Effector memory CD4-positive, alpha-beta T cell (primary cell): ENCODE measurements at places on chromosomes 6 and 20.

DNA sequence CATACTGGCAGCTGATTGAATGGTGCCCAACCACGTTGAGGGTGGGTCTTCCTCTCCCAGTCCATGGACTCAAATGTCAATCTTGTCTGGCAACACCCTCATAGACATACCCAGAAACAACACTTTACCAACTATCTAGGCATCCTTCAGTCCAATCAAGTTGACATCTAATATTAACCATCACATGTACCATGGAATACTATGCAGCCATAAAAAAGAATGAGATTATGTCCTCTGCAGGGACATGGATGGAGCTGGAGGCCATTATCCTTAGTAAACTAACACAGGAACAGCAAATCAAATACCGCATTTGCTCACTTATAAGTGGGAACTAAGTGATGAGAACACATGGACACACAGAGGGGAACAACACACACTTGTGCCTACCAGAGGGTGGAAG lies 206.9 kb upstream of the RNF217 start:
- DNase-seq = no peak

DNA sequence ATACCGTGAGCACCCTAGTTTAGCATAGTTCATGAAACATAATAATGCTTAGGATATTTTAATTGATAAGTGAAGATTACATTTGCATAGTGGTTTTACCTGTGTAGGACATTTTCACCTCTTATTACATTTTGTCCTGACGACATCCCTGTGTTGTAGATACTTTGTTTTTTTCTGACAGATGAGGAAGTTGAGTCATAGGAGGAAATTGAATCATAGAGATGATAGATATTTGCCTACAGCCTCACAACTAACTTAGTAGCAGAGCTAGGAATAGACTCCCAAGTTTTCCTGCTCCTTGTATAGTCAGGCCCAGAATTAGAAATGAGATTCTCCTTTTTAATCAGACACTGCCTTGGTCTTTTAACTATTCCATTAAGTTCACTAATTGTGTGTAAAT lies 100.5 kb upstream of the SUPT3H start:
- DNase-seq = no peak

DNA sequence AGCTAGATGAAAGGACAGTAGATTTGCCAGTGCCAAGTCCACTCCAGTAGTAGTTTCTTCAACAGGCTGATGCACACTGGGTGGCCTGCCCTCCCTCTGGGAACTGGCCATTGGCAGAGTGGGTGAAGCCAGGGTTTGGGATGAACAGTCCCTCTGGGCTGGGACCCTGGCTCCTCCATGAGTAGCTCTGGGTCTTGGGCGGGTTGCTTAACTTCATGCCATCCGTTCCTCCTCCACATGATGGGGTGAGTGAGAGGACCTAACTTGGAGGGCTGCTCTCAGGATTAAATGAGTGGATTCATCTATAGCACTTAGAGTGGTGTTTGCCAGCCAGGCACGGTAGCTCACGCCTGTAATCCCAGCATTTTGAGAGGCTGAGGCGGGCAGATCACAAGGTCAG lies 47.2 kb downstream of the PLAGL2 start:
- DNase-seq = no peak

GRCh38 chr20:663315-664090 lies 10.5 kb upstream of the SRXN1 start:
- no peak for DNase-seq

DNA sequence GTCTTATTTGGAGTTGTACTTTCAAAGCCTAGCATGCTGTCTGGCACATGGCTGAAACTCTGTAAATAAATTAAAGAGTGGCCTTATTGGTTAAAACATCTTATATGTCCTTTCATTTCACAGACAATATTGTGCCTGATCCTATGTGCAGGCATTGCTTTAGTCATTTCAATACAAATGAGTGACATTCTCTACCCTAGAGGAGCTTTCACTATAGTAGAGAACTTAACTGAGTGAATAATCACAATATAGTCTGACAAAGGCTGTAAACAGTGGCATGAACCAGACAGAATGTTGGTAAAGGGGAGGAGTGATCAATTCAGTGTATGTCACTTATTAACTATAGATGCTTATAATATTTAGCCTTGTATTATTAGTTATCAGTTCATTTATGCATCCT lies 481.8 kb downstream of the TFAP2B start:
- no peak for DNase-seq

DNA sequence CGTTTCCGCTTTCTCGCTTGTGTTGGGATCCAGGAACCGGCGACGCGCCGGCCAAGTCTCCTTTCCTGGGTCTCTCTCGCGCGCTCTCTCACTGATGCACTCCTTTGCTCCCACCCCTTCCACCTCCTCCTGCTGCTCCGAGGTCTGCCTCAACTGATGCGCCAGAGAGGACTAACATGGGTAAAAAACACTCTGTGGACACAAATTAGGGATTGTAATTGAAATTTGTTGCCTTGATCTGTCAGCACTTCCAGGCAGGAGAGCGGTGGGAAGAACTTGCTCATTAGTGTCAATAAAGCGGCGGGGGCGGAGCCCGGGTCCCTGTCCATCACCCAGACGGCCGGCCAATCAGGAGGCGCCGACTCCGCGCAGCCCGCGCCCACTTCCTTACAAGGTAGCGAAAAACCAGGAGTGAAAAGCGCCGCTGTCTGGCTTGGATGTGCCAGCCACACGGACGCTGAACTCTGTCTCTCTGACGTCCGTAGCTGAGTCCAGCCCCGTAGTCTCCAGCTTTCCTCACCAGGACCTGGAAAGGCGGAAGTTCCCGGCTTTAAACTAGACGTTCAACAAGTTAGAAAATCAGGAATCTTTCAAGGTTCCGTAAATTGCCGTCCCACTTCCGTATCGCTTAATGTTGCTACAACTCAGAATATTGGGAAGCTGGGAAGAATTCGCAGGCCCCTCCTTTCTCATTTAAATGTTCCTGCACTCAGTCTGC lies at the start of gene TBX18:
Gene TBX18 (minus strand): TSS at position 267 of the 718 bp plus-strand sequence. CDS start 417 bp downstream, outside the sequence.
- no peak for DNase-seq

DNA sequence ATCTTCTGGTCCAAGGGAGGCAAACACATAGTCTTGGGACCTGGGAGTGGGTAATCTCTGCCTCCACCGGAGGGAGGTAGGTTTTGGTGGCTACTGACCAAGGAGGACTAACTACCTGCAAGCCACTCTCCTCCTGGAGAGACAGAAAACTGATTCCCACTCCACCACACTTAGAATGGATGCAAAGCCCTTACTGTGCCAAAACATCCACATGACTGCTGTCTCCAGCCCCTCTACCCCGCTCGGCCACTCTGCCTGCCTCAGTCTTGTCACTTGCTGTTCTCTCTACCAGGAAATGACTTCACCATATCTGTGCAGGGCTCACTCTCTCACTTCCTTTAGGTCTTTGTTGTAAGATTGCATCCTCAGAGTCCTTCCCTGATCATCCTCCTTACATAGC lies 129.5 kb upstream of the ARG1 start:
- no peak for DNase-seq

- DNase-seq = no peak
Measured at GRCh38 chr20:59268870-59269269, 31.5 kb upstream of the EDN3 start.

DNA sequence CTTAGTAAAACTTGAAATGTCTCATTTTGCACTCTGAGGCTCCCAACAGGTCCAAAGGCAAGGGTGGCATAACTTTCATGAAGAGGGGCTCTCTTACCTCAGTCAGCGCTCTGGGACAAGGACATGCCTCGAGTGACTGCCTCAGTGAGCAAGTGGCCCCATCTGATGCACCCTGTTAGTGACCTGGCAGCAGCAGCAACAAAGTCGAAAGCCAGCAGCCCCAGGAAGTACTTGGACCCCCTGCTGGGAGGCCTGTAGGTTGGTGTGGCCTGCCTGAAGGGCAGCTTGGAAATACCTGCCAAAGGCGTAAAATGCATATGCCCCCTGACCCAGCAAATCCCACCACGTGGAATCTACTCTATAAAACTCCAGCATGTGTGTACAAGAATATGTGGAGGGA lies 13.2 kb downstream of the MAP1LC3A start:
- no peak for DNase-seq
